CD4-positive, alpha-beta T cell (primary cell): ENCODE measurements at places on chromosomes 6 and 20. TPM values are rescaled to one million over a fixed set of nuclear protein-coding genes. Genes with fewer than 3 reads are reported as not detected.

DNA sequence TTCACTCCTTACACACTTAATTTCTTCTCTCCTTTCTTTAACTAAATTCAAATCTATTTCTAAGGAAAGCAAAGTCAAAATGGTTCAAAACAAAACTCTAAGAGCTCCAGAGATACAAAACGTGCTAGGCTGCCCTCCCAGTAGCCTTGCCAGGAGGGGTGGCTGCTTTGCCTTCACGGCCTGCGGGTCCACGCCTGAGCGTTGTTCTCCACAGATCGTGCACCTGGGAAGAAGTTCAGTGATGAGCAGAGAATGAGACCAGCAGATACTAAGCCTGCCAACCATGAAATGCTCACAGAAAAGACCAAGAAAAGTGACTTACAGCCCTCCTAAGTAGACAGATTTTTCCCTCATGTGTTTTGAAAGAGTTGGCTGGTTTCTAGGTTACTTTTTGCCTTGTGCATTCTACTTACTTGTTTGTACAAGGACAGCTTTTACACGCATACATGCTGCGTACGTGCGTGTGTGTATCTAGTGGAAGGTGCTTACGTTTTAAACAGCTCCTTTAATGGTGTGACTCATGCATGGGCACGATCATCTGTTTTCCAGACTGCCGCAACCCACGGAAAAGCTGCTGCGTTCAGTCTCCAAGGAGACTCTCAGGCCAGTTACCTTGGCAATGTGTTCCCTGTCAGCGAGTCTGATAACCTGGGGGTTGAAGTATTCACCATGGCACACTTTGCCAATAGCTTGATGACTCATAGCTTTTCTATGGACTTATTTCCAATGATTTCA is 32.4 kb upstream of the PBOV1 start:
- no peak overlapping the region for H3K4me3 ChIP-seq
- no peaks in the 10 kb centered on the region for H3K36me3 ChIP-seq
- DNase-seq = no peak
- no peaks in the 10 kb centered on the region for H3K4me1 ChIP-seq

- no peaks in the 10 kb centered on the region for H3K27me3 ChIP-seq
- no peaks in the 10 kb centered on the region for H3K36me3 ChIP-seq
- DNase-seq = no peak
- no peaks in the 10 kb centered on the region for H3K4me1 ChIP-seq
- no peak overlapping the region for H3K27ac ChIP-seq
Observed at GRCh38 chr6:135514706-135515105, 17.2 kb upstream of the AHI1 start.

- no peak overlapping the region for H3K4me3 ChIP-seq
- no peak overlapping the region for H3K27ac ChIP-seq
- H3K27me3 ChIP-seq = no peaks in the 10 kb centered on the region
- no peaks in the 10 kb centered on the region for H3K36me3 ChIP-seq
- H3K4me1 ChIP-seq = no peaks in the 10 kb centered on the region
Observed at GRCh38 chr6:10362300-10362699, 52.6 kb downstream of the TFAP2A start.

GRCh38 chr6:17454316-17455005 is 61.1 kb downstream of the CAP2 start:
- H3K36me3 ChIP-seq = no peaks in the 10 kb centered on the region
- no peak overlapping the region for H3K27ac ChIP-seq
- no peak for DNase-seq
- no peaks in the 10 kb centered on the region for H3K27me3 ChIP-seq
- H3K4me1 ChIP-seq = no peaks in the 10 kb centered on the region
- no peak overlapping the region for H3K4me3 ChIP-seq

DCDC2 gene
- total RNA-seq = 0.05 TPM

SCRT2 gene
- total RNA-seq = not detected

IL17F gene
- total RNA-seq = not detected

- H3K27me3 ChIP-seq = no peaks in the 10 kb centered on the region
- H3K36me3 ChIP-seq = no peaks in the 10 kb centered on the region
- no peaks in the 10 kb centered on the region for H3K4me1 ChIP-seq
- no peak for DNase-seq
- H3K27ac ChIP-seq = no peak overlapping the region
Observed at GRCh38 chr6:15089569-15090144, 156.2 kb upstream of the JARID2 start.

HTR1B gene
- not detected for total RNA-seq

GRCh38 chr6:140857739-140858380 is 1274.9 kb upstream of the GJE1 start:
- H3K4me3 ChIP-seq = no peak overlapping the region
- no peaks in the 10 kb centered on the region for H3K4me1 ChIP-seq
- no peaks in the 10 kb centered on the region for H3K27me3 ChIP-seq
- no peak overlapping the region for H3K27ac ChIP-seq
- DNase-seq = no peak

APCDD1L gene
- not detected for total RNA-seq

DNA sequence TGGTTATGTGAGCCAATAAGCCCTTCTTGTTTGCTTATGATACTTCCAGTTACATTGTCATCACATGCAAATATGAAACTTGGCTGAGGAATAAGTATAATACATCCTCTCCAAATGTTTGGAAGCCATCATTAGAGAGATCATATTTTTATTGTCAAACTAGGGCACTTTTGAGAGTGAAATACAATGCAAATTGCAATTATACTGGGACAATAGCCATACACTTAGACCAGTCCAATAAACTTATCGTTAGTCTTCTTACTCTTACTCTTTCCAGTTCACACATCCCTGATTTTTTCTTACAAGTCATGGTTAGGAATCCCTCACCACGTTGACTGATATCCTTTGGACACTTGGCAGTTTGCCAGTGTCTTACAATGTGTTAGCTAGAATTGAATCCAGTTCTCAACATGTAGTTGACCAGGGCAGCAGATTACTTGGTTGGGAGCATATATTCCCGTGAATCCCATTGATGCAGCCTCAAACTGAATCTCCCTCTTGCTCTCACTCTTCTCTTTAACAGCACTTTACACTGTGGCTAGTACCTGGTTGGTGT is 519.7 kb upstream of the ID4 start:
- H3K4me1 ChIP-seq = no peaks in the 10 kb centered on the region
- H3K4me3 ChIP-seq = no peak overlapping the region
- no peak for DNase-seq
- no peaks in the 10 kb centered on the region for H3K36me3 ChIP-seq

GRCh38 chr6:152571089-152571488 is 66.1 kb downstream of the SYNE1 start:
- H3K36me3 ChIP-seq = no peaks in the 10 kb centered on the region
- H3K4me3 ChIP-seq = no peak overlapping the region
- H3K4me1 ChIP-seq = no peaks in the 10 kb centered on the region
- H3K27ac ChIP-seq = no peak overlapping the region

DNA sequence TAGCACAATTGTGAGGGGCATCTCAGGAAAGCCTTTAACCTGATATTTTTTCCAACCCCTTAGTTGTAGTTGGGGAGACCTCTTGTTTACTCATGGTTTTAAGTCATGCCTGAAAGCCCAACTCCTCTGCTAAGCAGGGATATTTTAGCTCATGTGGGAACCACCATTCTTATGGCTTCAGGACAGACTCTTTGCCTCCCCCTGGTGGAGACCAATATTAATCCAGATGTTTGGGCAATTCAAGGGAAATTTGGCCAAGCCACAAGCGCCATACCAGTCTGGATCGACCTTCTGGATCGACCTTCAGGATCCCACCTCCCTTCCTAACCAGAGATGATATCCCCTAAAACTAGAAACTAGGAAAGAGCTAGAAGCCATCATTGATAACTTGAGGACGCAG is 211.2 kb downstream of the C6orf118 start:
- no peaks in the 10 kb centered on the region for H3K4me1 ChIP-seq
- no peaks in the 10 kb centered on the region for H3K36me3 ChIP-seq
- DNase-seq = no peak
- H3K27me3 ChIP-seq = no peaks in the 10 kb centered on the region

DNA sequence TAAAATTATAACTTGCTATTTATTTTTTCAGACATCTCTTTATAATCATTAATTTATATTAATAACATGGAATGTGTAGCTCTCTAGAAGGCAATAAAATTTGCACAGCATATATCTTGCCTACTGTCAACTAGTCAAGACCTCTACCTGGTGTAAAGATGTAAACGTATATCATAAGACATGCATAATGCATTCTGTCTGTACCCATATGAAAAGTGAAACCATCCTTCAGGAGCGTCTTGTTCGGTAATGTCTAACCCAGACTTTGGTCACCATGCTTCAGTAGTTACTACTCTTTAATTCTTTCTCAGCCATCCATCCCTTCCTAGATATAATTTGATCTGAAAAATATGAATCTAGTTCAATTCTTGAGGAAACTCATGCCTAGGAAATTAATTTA is 21.0 kb downstream of the CEP43 start:
- H3K4me3 ChIP-seq = no peak overlapping the region
- no peaks in the 10 kb centered on the region for H3K4me1 ChIP-seq
- no peaks in the 10 kb centered on the region for H3K27me3 ChIP-seq
- no peak overlapping the region for H3K27ac ChIP-seq

C6orf120 gene
- total RNA-seq = 21.3 TPM
